ENCODE measurements at places on chromosomes 2 and 18.

- DNase-seq: no peak
Measured at GRCh38 chr2:12931186-12931844, 214.6 kb downstream of the TRIB2 start.

DNA sequence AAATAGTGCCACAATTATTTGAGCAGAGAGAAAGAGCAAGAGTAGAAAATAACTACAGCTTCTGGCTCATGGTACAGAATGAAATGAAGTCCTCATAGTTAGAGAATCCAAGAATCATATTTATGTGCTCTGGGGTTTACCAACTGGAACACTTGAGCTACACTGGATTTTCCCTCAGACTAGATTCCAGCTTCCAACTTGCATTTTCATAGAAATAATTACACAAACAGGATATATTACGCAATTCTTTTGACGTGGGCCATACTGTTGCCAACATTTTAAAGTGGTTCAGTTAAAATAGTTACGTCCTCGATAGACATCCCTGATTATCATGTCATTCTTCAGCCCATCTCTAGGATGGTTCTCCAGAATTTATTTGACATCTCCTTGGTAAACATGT is 129.2 kb downstream of the ETAA1 start:
- DNase-seq: no peak

GRCh38 chr2:85221067-85221691 is 88.0 kb downstream of the TCF7L1 start:
- no peak for DNase-seq

GRCh38 chr2:15043336-15044058 is 411.0 kb downstream of the LRATD1 start:
- DNase-seq: no peak

GRCh38 chr2:100248044-100248330 is 74.3 kb downstream of the LONRF2 start:
- DNase-seq: peak; percentile 68
